Body of pancreas (tissue), 4 donors: ENCODE measurements at places on chromosomes 3 and 15. TPM values are rescaled to one million over a fixed set of nuclear protein-coding genes. Genes with fewer than 3 reads are reported as not detected.

DNA sequence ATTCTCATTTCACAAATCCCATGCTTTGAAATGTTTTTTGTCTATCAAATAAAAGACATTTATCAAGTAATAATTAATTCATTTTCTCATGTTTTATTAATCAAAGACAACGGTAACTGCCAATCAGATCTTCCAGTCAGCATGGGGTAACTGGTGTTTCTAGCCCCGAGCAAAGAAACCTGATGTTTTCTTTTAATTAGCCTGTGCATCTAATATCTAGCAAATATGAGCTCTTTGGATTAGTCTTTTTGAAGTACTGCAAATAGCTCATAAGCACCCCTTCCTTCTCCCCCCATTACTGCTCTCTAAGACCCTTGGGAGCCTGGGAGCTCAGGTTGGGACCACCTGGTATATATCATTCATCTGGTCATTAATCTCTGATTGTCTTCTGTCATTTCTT is 43.1 kb upstream of the SRGAP3 start:
- H3K4me1 ChIP-seq = no peaks in the 10 kb centered on the region
- H3K27me3 ChIP-seq = no peaks in the 10 kb centered on the region
- no peaks in the 10 kb centered on the region for H3K36me3 ChIP-seq
- no peak overlapping the region for H3K4me3 ChIP-seq

DNA sequence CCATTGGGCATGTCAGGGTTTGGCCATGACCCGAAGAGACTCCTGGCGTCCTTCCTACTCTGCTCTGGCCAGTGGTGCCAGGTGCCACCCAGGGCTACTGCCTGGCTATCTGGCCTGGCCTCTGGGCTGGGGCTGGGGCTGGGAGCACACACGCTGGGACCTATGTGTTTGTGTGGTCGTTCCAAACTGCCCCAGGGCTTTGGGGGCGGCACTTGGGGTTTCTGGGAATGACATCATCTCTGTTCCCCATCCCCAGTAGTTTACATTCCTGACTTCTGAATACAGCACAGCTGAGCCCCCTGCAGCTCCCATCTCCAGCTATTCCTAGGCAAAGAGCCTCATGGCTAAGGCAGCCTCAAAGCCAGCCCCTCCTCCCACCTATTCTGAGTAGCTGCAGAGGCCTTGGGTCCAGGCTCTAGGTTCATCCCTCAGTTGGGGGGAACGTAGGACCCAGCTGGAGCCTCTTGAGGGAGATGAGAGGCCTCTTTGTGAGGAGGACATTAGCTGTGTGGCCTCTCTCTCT is 24.3 kb downstream of the PLEKHO2 start:
- no peak overlapping the region for H3K27ac ChIP-seq
- H3K27me3 ChIP-seq = no peaks in the 10 kb centered on the region
- H3K36me3 ChIP-seq = no peaks in the 10 kb centered on the region
- H3K4me3 ChIP-seq = no peak overlapping the region
- no peaks in the 10 kb centered on the region for H3K4me1 ChIP-seq

DNA sequence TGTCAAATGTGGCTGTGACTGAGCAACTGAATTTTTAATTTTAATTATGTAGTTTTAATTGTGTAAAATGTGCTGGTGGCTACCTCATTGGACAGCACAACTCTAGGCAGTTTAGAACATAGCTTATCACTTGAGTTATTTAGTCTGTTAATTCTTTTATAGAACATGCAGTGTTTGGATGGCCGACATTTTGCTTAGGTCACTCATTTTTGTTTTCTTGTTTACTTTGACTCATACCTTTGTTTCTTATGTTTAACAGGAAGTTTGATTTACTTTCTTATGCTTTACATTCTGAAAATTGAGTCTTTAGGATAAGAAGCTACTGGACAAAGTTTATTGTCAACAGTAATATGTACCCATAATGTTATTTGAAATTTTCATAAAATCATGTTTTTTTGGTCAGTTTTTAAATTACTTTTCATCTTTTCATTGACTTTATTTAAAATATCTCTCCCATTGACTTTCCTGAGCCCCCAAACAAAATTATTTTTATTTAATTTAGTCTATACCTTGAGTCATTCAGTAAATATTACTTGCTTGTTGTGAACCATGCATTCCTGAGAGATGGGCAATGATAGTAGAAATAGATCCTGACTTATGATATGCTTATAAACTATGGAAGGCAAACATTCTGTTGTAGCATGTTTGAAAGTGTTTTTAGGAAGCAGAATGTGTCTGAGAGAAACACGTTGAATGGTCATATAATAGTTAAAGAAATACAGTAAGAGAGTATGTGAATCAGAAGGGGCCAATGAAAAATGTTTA is 60.6 kb downstream of the TCF12 start:
- H3K27me3 ChIP-seq = no peaks in the 10 kb centered on the region
- no peak for DNase-seq
- H3K4me1 ChIP-seq = peaks cover 9% of the 10 kb centered on the region
- no peak overlapping the region for H3K4me3 ChIP-seq
- no peak overlapping the region for H3K27ac ChIP-seq
- no peaks in the 10 kb centered on the region for H3K36me3 ChIP-seq

- no peaks in the 10 kb centered on the region for H3K27me3 ChIP-seq
- no peaks in the 10 kb centered on the region for H3K36me3 ChIP-seq
- no peak overlapping the region for H3K27ac ChIP-seq
- DNase-seq = no peak
- H3K4me1 ChIP-seq = no peaks in the 10 kb centered on the region
Measured at GRCh38 chr3:59407425-59407824, 357.6 kb upstream of the CFAP20DC start.

The KNG1 gene
- total RNA-seq = not detected

The AGTR1 gene
- 11.2 TPM for total RNA-seq

The CGNL1 gene
- total RNA-seq = 30.6 TPM

GRCh38 chr3:21446027-21446426 is 305.0 kb downstream of the ZNF385D start:
- DNase-seq = no peak
- H3K36me3 ChIP-seq = no peaks in the 10 kb centered on the region
- no peak overlapping the region for H3K4me3 ChIP-seq
- no peaks in the 10 kb centered on the region for H3K27me3 ChIP-seq
- no peak overlapping the region for H3K27ac ChIP-seq

DNA sequence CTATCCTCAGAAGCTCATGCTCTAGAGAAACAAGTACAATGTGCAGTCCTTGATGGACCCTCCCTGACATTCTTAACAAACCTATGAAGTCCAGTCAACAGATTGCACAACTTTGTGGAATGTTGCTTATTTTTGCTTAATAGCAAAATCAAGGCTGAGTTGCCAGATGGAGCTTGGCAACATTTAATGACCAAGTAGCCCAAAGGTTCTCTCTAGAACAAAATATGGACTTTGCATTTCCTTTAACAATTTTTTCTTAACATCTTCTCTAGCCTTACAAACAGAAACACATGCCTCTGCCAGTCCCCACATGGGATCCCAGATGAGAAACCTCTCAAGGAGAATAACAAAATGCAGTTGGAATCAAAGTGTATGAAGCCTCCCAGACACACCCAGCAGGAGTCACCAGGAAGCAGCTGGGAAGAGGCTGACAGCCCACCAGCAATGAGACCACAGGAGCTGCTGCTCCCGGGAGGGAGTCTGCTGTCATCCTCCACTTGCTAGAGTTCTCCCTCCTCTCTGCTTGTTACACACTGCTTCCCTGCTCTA is 422.5 kb upstream of the CDIN1 start:
- peak; percentile 7 for DNase-seq
- no peak overlapping the region for H3K4me3 ChIP-seq
- no peaks in the 10 kb centered on the region for H3K36me3 ChIP-seq
- H3K4me1 ChIP-seq = no peaks in the 10 kb centered on the region

DNA sequence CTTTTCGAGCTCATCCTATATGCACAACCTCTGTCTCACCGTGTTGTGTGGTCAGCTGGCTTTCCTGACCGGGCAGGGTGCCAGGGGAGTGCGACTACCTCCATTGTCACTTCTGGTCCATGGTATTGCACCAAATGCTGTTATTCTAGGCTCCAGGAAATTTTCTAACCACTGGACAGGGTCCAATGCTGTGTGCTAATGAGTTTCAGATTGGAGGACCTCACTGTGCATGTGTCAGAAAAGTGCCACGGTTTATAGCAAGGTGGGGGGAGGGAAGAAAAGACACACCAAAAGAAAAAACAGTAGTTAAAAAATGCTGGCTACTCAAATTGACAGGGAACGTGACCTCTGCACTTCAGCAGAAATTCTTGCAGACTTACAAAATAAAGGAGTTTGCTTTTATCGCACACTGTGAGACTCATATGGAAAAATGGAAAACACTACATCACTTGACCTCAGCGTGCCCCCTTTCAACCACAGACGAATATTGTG is 480.1 kb downstream of the FOXP1 start:
- H3K4me1 ChIP-seq = peaks cover 62% of the 10 kb centered on the region
- no peaks in the 10 kb centered on the region for H3K27me3 ChIP-seq
- no peaks in the 10 kb centered on the region for H3K36me3 ChIP-seq
- peak; percentile 51 for DNase-seq
- no peak overlapping the region for H3K27ac ChIP-seq
- H3K4me3 ChIP-seq = no peak overlapping the region

The HRG gene
- total RNA-seq = not detected

DNA sequence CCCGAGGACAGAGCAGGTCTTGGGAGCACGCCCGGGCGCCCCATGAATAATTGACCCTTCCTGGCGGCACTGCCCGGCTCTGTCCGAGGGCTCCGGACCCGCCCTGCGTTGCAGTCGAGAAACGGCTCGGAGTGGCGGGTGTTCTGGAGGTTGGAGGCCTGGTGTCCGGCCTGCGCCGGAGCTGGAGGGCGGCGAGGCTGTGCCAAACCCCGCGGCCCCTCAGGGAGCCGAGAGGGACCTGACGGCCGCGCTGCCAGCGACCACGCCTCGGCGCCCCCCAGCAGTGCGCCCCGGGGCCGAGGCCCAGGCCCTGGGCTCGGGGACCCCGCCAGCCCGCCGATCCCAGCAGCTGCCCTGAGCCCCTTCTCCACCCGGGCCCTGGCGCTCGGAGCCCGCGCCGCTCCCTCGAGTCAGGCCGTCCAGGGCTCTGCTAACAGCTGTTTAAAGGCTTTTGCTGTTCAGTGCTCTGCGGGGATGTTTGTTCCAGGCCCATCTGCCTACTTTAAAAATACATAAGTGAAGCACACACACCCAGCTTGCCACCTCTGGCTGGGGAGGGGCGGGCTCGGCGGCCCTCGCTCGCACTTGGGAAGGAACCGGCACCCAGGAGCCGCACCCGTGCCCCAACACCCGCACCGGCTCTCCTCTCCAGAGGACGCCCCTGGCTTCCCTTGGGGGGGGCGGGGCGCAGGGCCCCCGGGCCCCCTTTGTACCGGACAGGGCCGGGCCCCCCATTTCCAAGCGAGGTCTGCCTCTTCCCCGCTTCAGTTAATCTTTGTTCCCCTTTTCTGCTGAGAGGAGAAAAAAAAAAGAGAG is 730 bp upstream of the ZNF710 start:
- no peaks in the 10 kb centered on the region for H3K27me3 ChIP-seq
- H3K4me3 ChIP-seq = peak overlapping the region; percentile 5
- H3K36me3 ChIP-seq = no peaks in the 10 kb centered on the region
- peak overlapping the region; percentile 96 for H3K27ac ChIP-seq

DNA sequence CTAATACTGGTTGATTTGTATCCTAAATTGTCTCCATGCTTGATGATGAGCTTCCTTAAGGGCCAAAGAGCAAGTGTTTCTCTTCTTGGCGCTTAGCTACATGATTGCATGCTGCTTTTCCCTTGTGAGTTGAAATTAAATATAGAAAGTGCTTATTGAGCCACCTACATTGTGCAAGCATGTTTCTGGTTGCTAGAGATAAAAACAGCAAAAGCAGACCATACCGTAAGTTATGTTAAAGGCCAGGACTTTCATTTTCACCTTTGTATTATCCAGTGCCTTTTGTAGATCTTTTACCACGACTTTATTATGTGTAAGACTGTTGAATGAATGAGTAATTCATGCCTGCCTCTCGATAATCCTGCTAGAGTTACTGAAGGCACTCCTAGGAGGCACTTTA is 41.9 kb upstream of the CCNB2 start:
- no peaks in the 10 kb centered on the region for H3K27me3 ChIP-seq
- no peaks in the 10 kb centered on the region for H3K4me1 ChIP-seq
- no peak overlapping the region for H3K4me3 ChIP-seq
- H3K27ac ChIP-seq = no peak overlapping the region
- no peak for DNase-seq
- peaks cover 32% of the 10 kb centered on the region for H3K36me3 ChIP-seq
